ENCODE measurements at places on chromosomes 2 and 18.

GRCh38 chr2:54419855-54420523 lies 36.1 kb upstream of the SPTBN1 start:
- DNase-seq = peak; percentile 62

- no peak for DNase-seq
Observed at GRCh38 chr2:27154488-27154887, 5.7 kb downstream of the TCF23 start.

GRCh38 chr2:64502860-64503259 lies 21.3 kb upstream of the AFTPH start:
- DNase-seq = no peak

GRCh38 chr2:191626497-191627151 lies 51.3 kb upstream of the NABP1 start:
- DNase-seq = peak; percentile 87

- DNase-seq = peak; percentile 76
Observed at GRCh38 chr2:69692424-69692823, 48.9 kb upstream of the AAK1 start.

DNA sequence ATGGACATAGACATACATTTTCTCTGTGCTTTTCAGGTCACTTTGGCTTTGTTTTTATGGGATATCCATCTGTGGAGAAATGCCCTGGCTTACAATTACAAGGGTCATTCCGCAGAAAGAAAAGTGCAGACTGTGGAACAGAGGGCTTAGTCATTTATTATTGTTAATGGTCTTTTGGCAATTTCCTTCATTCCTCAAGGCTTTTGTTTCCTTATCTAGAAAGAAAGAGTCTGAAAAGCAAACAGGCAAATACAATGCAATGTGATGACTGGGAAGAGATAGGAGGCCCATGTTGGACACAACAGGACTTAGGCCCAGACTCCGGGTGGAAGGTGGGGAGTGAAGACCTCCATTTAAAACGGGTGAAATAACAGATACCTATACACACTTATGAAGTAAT lies 129.5 kb upstream of the CAVIN2 start:
- peak; percentile 45 for DNase-seq

- no peak for DNase-seq
Observed at GRCh38 chr2:46972438-46972837, 56.8 kb upstream of the MCFD2 start.

GRCh38 chr2:239919774-239920692 lies 105.1 kb downstream of the NDUFA10 start:
- DNase-seq = no peak

GRCh38 chr2:28565720-28566295 lies 69.9 kb downstream of the PLB1 start:
- no peak for DNase-seq

DNA sequence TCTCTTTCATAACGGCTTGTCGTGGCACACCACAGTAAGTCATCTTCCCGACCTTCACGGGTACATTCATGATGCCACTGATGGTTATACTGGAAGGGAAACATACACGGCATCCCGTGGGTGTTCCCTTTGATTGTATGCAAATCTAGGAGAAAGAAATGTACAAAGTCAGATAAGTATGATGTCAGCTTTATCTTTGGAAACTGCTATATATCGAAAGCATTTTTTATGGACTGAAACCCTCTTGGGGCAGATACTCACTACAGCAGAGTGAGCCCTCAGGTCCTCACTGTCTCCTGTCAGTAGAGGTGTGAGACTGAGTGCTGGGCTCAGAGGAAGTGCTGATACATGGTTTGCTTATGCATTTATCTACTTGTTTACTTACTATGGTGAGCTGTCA lies 20.4 kb downstream of the PLA2R1 start:
- no peak for DNase-seq

GRCh38 chr18:9356976-9357375 lies 22.4 kb downstream of the TWSG1 start:
- DNase-seq = no peak

GRCh38 chr2:134736167-134736880 lies 17.5 kb upstream of the TMEM163 start:
- DNase-seq = peak; percentile 67

GRCh38 chr2:150963336-150963735 lies 298.3 kb downstream of the RBM43 start:
- no peak for DNase-seq

DNA sequence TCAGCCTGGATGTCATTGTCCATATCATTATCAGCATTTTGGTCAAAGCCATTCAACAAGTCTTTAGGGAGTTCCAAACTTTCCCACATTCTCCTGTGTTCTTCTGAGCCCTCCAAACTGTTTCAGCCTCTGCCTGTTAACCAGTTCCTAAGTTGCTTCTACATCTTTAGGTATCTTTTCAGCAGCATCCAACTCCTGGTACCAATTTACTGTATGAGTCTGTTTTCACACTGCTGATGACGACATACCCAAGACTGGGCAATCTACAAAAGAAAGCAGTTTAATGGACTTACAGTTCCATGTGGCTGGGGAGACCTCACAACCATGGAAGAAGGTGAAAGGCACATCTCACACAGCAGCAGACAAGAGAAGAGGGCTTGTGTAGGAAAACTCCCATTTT lies 94.2 kb downstream of the GULP1 start:
- DNase-seq = no peak

- no peak for DNase-seq
Observed at GRCh38 chr2:67566958-67567635, 170.0 kb downstream of the ETAA1 start.

GRCh38 chr2:161981679-161982250 lies 92.2 kb downstream of the DPP4 start:
- no peak for DNase-seq

- DNase-seq = no peak
Observed at GRCh38 chr2:460861-461260, 173.0 kb upstream of the ALKAL2 start.

- no peak for DNase-seq
Observed at GRCh38 chr2:120499784-120500495, 154.0 kb downstream of the INHBB start.

DNA sequence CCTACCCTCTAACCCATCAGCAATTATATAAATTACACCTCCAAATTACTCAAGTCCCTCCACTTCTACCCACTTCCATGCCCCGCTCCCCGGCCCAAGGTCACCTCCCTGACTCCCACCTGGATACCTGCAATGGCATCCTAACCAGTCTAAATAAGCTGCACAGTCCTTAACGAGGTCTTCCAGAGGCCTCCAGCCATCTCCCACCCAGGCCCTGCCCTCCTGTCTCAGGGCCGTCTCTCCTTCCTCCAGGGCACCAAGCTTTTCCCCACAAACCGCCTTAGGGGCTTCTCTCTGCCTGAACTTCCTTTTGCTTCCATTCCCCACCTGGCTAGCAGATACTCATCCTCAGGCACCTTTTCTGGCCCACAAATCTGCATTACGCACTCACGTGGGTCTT lies 4.8 kb downstream of the L3MBTL4 start:
- DNase-seq = no peak

DNA sequence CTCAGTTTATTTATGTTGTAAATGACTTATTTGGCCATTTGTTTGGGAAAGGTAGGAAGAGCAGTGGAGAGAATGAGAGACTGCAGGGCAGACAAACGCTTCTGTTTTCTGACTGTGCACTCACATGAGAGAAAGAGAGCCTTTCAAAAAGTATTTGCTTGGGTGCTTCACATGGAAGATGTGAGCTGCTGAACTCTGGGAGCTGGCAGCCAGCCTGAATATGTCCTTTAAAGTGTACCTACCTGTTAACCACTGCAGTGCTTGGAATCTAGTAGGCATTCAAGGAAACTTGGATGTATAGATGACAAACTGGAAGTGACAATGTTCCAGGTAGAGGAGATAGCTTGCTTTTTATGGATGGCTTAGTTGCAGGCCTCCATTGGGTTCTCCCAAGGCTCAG lies 68.8 kb downstream of the PTPRM start:
- no peak for DNase-seq

DNA sequence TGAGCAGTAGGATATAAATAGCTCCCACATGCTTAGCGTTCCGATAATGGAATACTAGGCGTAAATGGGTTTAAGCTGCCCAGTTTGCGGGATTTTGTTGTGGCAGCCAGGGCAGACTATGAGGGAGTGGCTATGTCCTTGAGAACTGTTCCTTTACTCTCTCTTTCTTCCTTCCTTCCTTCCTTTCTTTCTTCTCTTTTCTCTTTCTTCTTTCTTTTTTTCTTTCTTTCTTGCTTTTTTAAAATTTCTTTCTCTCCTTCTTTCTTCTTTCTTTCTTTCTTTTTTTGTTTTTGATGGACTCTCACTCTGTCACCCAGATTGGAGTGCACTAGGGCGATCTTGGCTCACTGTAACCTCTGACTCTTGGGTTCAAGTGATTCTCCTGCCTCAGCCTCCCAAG lies 9.1 kb upstream of the PRELID3A start:
- DNase-seq = no peak

DNA sequence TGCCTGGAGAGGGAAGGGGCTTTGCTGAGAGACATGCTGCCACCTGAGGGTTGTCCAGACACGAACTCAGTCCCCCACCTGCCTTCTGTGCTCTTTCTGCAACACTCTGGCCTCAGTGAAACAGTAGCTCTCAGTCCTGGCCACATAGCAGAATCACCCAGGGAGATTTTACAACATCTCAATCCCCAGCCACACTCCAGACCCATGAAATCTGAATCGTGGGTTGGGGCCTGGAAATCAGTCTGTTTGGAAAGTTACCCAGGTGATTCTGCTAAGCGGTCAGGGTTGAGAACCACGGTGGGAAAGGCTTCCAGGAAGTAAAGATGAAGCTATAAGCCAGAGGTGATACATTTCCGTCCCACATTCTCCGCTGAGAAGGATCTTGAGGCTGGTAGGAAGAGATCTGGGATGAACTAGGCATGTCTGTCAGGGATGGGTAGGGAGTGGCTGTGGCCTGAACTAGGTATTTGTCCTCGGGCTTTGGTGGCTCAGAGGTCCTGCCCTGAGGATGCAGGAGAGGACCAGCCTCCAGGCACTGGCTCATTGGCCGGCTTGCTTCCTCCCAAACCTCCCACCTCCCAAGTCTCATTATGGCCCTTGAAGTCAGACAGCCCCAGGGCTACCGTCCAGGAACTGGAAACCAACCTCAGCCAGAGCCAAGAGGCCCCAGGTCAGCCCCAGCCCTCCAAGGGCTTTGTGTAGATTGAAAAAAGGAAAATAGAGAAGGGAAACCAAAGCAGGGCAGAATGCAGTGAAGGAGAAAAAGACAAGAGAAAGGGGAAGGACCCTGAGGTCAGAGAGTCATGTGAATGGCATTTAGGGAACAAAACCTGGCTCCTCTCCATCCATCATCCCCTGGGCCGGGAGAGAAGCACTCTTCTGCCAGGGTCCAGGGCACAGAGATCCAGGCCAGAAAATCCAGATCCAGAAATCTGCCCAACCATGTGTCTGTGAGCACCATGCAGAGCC lies 119.6 kb downstream of the ZFP36L2 start:
- DNase-seq = no peak

DNA sequence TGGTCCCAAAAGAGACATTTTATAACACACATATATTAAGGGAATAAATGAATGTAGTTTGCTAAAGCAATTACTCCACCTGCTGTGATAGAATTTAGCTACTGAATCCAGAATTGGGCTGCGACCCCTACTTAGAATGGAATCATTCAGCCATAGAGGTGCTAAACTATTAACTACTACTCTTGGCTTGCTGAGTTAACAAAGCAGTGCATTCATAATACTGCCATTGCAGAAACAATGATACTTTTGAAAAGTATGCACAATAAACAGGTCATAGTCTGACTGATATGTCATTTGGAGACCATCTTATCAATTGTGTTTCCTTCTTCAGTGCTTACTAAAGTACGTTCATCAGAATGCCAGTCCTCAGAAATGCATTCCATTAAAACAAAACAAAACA lies 273.6 kb downstream of the PIEZO2 start:
- DNase-seq = no peak

DNA sequence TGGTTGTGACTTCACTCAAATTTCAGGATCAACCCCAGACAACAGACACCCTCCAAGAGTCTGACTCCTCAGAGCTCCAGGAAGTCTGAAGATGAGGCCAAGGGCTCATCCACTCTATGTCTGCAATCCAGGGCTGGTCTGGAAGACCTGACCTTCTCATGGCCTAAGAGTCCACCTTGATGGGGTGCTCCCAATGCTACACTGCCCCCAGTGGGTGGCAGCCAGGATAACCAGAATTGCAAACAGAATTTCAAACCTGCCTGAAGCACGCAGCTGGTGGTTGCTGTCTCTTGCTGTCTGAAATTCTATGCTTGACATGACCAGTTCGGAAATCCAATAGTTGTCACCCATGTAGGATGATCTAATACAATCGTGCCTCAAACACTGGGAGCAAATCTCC lies 96.0 kb downstream of the UXS1 start:
- no peak for DNase-seq

GRCh38 chr18:68984342-68984741 lies 186.5 kb downstream of the CCDC102B start:
- no peak for DNase-seq

- DNase-seq = peak; percentile 77
Observed at GRCh38 chr18:76425146-76426131, 69.6 kb downstream of the ZNF516 start.

GRCh38 chr2:20444993-20445910 lies 1.6 kb upstream of the RHOB start:
- DNase-seq = no peak

- peak; percentile 46 for DNase-seq
Observed at GRCh38 chr2:237833546-237833945, 25.9 kb upstream of the RAMP1 start.

DNA sequence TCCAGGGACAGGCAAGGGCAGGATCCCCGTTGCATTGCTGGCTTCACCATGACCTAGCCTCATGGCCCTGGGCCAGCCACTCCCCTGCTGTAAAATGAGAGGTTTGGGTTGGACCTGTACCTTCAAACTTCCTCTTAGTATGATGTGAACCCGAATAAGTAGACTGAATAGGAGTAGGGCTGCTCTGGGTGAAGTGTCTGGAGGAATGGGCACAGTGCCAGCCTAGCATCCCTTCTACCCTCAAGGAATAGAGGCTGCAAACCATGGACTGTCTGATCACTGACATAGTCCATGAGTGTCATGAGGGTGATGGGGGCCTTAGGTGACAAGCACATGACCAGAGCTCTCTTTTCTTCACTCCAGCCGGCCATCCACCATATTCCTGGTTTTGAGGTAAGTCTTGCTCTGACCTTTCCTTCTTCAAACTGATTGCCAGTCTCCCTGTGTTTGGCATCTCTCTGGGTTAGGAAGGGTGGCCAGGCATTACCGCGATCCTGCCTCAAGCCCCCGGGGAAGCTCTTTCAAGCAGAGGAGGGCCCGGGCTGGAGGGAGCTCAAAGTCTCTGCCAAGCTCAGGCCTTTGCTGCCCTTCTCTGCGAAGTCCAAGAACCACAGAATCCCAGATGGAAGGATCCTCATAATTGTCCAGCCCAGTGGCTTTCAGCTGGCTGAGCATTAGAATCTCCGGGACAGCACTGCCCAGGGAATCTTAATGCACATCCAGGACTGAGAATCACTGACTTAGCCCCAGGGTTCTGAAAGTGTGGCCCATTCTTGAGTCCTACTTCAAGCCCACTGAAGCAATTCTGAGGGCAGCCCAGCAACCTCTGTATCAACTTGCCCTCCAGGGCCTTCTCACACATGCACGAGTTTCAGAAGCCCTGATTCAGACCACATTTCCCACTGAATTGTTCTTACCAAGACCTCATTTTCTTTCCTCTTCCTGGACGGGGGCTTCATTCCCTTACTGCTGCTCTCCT lies 148.1 kb downstream of the DYSF start:
- DNase-seq = no peak

- no peak for DNase-seq
Observed at GRCh38 chr2:112848833-112849232, 12.3 kb upstream of the IL1B start.

Data from fibroblast of skin of abdomen (primary cell).